ENCODE measurements at places on chromosomes 1 and 21.
A peak's percentile ranks its signal among the peaks of the same experiment; 100 is the strongest.

DNA sequence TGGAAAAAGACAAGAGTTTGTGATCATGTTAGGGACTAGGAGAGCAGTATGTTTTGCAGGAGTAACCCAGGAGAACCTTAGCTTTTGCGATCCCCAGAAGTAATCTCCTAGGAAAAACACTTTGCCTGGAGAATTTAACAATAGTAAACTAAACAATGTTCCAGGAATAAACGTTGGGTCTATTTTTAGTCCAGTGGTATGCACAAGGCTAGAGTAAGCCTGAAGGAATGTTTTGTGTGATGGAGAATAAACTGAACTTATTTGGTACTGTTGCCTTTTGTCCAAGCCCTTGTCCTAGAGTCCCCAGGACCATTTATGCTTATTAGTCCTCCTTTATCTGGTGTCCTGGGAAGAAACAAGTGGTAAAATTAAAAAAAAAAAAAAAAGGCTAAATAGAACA lies 28.7 kb upstream of the RGS5 start:
- DNase-seq, result no peak

GRCh38 chr1:111227851-111228747 lies 586 bp downstream of the CHI3L2 start:
- no peak for DNase-seq

- peak; percentile 68 for DNase-seq
Observed at GRCh38 chr1:89724369-89725010, 91.6 kb downstream of the LRRC8C start.

DNA sequence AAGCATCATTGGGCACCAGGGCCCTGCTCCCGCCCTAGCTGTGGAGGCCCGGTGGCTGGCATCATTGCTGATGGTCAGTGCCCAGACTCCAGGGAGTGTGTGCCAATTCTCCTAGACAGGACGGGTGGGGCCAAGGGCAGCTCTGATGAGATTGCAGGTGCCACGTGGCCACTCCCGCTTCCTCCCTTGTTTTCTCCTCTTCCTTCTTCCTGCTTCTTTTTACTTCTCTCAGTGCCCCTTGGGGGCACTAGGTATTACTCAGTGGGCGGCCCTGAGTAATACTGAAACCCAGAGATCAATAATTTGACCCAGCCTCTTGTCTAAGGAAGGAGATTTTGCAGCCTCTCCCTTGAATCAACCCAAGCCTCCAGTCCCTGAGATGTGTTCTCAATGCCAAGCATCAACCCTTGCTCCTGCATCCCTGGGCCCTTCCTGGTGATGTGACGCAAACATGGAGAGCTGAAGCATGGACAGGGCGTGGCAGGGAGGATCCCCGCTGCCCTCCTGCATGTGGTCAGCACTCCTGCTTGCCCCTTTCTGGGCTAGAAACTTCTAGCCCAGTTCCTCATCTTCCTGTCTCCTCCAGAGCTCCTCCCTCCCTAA lies 32.4 kb downstream of the CDK18 start:
- no peak for DNase-seq

DNA sequence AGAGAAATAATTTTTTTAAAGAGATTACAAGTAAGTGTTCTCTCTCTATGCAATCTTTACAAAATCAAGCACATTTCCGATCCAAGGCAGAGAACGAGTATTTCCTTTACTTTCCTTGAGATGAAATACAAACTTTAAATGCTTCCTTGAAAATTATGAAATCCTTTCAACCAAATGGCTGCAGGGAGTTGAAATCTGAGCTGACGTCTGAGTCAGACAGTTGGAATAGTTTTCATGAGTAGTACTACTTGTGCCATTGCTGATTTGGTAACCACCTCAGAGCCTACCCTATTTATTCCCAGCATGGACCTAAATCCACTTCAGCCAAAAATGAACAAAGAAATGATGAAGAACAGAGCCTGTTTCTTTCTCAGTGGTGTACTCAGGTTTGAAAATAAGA lies 183.6 kb downstream of the GIPC2 start:
- no peak for DNase-seq

DNA sequence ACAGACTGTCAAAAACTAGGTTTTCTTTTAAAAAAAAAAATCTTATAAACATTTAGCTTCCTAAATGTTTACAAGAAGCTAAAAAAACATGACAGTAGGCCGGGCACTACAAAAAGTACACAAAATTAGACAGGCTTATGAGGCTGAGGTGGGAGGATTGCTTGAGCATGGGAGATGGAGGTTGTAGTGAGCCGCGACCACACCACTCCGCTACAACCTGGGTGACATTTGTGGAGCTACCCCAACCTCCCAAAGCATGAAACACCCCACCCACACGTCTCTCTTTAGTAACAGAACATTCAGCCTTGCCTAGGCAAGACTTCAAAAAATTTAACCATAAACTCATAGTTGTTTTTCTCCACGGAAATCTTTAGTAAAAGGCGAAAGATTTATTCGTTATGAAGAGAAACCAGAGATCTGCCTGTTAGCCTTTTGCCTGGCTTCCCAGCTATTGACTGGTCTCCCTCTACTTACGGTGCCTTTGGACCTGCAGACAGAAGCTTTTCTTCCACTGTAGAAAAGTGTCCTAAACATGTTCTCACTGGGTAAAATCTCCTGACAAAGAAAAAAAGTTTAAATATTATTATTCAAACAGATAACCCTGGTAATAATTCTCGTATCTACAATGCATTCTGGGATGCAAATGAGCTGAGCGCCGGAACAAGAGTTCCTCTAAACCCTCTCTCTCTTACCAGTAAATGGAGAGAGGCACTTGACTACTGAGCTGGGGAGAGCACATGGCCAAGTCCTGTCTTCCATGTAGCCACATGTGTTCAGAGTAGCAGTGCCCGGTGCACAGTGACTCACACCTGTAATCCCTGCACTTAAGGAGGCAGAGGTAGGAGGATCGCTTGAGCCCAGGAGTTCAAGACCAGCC lies 9.2 kb downstream of the RNU5D-1 start:
- peak; percentile 80 for DNase-seq

- DNase-seq, result no peak
Observed at GRCh38 chr1:33724348-33724747, 139.5 kb upstream of the HMGB4 start.

DNA sequence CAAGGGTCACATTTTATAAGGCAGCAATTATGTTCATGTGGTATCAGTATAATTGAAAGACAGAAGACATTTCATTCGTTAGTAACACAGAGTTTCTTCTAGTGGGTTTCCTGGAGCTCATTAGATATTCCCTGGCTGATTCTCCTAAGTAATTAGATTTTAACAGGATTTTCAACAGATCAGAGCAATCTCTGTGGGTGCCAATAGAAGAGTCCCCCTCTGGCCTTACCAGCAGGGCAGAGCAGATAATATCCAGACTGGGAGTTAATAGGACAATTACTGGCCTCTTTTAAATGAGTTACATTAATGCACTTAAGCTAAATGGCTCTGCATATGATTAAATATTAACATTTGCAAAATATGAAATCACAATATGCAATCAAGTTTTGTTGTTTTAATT lies 74.2 kb upstream of the FOXD3 start:
- no peak for DNase-seq

GRCh38 chr1:54327386-54328065 lies 78.7 kb downstream of the SSBP3 start:
- DNase-seq, result no peak

- no peak for DNase-seq
Observed at GRCh38 chr1:180265871-180266270, 35.8 kb downstream of the LHX4 start.

DNA sequence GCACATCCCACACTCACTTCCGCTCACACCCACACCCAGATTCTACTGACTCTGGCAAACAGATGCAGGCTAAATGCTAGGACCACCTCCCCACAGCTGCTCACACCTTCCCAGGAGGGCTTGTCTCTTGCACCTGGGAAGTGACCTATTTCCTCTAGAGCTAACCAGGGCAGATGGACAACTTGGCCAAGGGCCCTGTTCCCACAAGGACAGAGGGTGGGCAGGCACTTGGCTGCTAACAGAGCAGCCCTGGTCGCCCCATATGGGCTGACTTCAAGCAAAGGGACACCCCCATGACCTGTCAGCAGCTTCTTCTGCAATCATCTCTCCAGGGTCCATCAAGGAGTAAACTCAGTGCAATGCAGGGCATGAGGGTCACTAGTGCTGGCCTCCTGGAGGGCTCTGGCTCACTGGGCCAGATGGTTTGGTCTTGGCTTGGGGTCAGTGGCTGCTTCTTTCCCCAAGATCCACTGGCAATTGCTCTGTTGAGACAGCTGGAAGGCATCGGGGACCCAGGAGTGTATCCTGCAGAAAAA lies 641.5 kb downstream of the PLPP3 start:
- DNase-seq, result no peak

DNA sequence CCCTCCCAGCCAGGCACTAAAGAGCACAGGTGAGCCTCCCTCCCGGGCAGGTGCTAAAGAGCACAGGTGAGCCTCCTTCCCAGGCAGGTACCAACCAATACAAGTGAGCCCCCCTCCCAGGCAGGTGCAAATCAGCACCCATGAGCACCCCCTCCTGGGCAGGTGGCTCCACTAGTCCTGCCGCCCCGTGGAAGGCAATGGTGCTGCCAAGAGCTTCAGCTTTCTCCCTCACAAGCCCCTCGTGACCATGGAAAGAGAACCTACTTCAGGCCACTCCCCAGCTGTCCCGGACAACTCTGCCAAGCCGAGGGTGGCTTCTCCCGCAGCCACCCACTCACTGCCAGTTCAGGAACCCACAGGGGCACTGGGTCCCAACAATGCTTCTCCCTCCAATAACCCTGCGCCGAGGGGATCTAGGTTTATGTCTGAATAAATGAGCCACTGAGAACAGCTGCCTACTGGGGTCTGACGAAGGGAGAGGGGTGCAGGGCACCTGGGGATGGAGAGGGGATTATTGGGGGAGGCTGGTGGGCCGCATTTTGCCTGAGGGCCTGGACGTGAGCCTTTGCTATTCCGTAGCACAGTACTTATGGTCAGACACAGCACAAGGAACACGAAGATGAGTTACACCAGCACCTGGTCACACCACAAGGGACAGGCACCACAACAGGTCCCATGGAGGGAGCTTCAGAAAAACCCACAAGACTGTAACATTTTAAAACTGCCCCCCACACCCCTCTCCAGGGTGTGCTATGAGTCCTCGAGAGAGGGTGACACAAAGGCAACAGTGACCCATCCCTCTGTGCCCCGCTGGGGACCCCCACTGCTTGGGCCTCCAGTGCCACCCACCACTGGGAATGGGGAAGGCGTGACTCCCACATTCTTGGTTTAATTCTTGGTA lies 46.3 kb downstream of the PRDM15 start:
- no peak for DNase-seq

DNA sequence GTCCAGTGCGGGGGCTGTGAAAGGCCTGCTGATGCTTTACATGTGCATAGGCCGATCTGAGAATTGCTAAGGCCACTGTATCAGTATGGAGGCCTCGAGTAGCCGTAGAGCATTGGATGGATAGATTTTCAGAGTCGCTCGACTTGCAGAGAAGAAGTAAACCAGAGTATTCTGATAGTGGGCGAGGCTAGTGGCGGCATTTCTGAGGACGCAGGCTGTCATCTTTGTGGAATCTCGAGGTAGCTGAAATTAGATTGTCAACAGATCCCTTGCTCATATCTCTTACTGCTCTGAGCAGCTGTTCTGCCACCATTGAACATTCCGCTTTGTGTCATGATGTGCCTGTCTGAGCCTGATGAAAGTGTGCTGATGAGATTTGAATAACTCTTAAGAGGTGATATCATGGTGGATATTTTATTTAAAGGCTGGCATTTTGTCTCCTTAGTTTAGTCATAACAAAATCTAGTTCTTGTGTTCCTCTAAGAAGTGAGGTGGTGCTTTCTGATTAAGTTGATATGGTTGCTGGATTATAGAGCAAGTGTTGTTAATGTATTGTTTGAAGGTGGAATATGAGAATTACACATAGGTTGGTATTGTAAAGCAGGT lies 1.5 kb downstream of the KIF1B start:
- no peak for DNase-seq

GRCh38 chr1:170970256-170970655 lies 34.9 kb downstream of the MROH9 start:
- DNase-seq, result no peak

GRCh38 chr1:163426505-163427251 lies 104.9 kb downstream of the NUF2 start:
- DNase-seq, result no peak

GRCh38 chr1:199308349-199308846 lies 669.6 kb downstream of the PTPRC start:
- DNase-seq, result no peak

Measured in CD4-positive, alpha-beta T cell treated with Interleukin-2 at 100 ng/mL for 4 hours (primary cell).